Stimulated activated CD8-positive, alpha-beta memory T cell treated with anti-CD3 and anti-CD28 coated beads, Interleukin-4, amount 100 ng/mL, for 1 hour (primary cell): ENCODE measurements at places on chromosomes 2 and 18.

DNA sequence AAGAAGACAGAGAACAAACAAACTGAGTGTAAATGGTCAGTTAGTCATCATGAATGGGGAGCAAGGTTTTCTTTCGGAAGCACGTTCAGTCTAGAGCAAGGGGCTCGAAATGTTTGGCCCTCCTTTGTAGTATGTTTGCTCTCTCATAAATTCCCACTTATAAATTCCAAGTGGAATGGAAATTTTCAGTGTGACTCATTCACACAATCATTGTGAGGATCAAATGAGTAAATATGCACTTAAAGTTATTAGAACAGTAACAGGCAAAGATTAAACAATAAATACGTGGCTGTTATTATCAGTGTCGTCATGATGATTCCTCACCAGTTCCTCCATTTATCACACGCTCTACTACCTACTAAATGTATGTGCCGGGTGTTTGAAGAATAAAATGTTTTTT is 10.5 kb downstream of the CNGA3 start:
- DNase-seq, result no peak

DNA sequence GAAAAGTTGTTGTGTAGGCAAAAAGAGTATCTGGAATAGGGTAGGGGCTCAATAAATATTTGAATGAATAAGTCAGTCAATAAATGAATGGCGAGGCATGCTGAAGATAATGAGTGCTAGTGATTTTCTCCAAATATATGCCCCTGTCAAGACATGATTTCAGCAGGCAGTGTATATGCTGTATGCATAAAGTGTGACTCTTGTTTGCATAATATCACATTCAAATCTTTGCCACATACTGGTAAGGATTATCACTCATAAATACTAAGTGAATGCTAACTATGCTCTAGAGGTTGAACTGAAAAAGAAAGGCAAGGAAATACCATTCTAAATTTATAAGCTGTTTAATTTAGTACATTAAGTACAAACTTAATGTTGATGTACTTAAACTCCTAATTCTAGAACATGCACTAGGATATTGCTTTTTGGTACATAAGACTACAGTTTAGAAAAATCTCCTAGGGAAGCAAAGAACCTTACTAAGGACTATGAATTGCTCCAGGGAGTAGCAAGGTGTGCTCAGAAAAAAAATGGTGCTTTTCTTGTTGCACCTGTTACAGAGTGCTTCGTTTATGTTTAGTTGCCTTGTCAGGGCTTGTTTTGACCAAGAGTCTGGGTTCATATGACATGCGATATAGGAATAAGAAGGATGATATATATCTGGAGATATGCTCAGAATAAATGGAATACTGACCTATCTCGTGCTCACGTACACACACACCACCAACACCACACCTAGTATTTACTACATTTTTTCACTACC is 224.0 kb upstream of the TANK start:
- DNase-seq, result no peak

GRCh38 chr18:55083461-55083860 is 124.2 kb upstream of the CCDC68 start:
- no peak for DNase-seq

DNA sequence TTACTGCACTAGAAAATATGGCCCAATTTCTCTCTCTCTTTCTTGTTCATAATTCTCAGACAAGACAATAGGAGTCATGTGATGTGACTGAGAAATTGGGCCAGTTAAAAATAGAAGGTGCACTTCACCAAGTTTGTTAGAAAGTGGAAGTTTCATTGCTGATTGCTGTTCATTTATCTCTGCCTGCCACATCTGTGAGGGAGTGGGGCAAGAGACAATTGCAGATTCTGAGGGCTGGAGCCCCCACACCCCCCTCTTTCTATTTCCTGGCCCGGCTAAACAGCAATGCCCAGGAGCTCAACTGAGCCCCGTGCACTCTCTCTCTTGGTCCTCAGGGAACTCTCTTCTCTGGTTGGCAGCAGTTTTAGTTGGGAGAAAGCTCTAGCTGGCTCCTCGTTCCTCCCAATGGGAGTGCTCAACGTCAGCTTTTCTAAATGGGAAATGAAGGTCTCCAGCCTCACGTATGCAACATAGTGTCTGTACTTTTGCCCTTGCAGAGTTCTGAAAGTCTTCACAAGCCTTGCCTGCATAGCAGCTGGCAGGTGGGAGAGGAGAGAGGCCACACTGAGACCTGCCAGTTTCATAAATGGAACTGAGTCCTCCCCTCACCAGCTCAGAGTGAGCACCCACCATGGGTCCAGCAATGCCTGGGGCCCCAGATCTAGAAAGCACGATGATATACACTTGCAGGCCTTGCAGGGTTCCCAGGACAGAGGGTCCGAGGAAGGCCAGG is 115.7 kb downstream of the MYCN start:
- no peak for DNase-seq

- no peak for DNase-seq
Measured at GRCh38 chr2:37414470-37414949, 70.1 kb downstream of the QPCT start.

GRCh38 chr2:56334622-56335021 is 150.8 kb downstream of the CCDC85A start:
- DNase-seq, result no peak

GRCh38 chr2:7437141-7437540 is 519.9 kb downstream of the RNF144A start:
- no peak for DNase-seq

DNA sequence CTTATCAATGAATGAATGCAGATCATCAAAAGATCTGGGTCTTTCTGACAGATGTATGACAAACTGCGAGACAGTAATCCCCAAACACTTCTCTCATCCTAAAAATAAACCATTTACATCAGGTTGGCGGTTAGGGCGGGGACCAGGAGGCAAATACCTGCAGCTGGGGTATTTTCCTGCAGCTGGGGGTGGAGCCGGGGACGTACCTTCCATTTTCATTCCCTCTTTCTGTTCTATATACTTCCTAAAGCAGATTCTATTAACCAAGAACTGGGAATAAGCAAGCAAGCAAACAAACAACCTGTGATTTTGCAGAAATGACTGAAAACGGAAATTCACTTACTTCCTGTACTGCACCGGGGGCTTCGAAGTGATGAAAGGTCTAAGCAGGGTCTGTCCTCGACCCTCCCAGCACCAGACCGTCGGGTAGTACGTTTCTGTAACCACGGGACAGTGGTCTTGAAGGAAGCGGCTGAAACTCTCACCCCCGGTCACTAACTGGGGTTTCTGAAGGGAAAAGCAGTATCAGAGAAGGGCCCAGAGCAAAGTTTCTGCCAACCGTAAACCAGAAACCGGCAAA is 1.2 kb downstream of the ABHD3 start:
- DNase-seq, result no peak

GRCh38 chr18:30004965-30005364 is 1037.6 kb downstream of the DSC3 start:
- no peak for DNase-seq

- no peak for DNase-seq
Measured at GRCh38 chr2:138101718-138102117, 137.4 kb downstream of the HNMT start.

DNA sequence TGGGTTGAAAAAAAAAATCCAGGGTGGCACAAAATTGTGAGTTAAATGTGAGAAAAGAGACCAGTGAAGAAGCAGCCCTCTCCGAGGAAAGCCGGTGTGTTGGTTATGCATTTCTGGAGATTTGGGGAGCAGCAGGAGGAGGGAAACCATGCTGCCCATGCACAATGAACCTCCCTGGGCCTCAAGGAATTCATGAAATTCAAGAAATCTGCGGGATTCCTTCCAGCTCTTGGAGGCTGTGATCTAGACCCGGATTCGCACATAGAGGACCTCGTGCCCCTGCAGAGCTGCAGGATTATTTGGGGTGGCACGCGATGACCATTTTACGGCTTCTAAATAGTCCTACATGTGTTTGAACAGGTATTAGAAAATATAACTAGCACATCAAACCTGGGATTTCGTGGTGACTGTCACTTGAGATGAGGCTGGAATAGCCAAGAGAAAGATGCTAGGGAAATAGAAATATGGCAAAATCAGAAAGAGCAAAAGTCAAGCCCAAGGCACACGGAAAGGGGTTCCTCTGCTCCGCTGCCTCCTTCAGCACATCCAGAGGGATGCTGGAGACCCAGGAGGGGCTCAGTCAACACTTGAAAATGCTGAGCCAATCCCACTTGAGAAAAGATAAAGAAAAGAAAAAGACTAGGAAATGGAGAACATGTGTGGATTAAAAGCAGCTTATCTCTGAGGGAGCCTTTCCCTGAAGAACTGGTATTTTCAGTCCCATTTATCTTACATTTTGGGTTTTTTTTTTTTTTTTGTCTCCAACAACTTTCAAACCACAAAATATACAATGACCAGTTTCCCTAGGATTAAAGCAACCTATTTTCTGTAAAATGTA is 22.0 kb downstream of the KCTD1 start:
- no peak for DNase-seq

DNA sequence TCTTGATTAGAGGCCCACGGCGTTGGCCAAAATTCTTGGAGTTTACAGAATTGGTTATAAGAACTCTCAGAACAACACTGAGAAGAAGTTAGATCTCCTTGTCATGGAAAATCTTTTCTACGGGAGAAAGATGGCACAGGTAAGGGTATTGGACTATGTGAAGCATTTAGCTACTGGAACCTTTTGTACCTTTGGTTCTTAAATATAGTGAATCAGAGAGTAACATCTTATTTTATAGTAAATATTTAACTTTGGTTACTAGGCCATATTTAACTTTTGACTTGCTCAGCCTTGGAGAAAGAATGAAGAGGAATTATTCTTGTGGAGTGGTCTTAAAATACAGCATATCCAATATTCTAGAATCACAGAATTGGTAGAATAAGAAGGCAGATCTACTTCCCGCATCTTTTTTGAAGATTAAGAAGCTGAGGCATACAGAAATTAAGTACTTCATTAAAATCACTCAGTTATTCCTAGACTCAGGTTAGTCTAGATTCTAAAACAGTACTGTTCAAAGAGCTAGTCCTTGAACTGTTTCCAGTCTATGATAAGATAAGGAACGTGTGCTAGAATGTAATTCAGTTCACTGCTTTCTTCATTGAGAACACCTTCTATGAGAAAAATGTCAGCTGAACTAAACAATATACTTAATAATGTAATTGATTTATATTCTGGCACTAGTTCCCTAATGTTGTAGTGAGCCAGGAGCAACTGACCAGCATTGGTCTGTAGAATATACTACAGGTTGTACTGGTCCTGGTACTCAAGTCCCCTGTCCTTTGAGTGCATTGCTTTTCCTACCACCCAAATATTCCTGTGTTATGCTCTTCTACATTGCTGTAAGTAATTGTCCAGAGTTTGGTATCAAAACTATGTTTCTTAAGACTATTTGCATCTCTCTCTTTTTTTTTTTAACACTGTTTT is 53.7 kb upstream of the PTH2R start:
- DNase-seq, result no peak
